ENCODE measurements at places on chromosomes 5 and 9.

DNA sequence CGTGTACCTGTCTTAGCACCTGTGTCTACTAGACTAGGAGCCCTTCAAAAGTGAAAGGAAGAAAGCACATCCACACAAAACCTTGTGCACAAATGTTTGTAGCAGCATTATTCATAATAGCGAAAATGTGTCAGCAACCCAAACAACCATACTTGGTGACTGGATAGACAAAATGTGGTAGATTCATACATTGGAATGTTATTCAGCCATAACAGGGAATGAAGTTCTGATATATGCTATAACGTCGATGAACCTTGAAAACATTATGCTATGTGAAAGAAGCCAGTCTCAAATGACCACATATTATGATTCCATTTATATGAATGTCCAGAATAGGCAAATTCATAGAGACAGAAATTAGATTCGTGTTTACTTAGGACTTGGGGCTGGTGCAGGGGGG, 57.8 kb upstream of the LARP1 start:
- no peak for DNase-seq

DNA sequence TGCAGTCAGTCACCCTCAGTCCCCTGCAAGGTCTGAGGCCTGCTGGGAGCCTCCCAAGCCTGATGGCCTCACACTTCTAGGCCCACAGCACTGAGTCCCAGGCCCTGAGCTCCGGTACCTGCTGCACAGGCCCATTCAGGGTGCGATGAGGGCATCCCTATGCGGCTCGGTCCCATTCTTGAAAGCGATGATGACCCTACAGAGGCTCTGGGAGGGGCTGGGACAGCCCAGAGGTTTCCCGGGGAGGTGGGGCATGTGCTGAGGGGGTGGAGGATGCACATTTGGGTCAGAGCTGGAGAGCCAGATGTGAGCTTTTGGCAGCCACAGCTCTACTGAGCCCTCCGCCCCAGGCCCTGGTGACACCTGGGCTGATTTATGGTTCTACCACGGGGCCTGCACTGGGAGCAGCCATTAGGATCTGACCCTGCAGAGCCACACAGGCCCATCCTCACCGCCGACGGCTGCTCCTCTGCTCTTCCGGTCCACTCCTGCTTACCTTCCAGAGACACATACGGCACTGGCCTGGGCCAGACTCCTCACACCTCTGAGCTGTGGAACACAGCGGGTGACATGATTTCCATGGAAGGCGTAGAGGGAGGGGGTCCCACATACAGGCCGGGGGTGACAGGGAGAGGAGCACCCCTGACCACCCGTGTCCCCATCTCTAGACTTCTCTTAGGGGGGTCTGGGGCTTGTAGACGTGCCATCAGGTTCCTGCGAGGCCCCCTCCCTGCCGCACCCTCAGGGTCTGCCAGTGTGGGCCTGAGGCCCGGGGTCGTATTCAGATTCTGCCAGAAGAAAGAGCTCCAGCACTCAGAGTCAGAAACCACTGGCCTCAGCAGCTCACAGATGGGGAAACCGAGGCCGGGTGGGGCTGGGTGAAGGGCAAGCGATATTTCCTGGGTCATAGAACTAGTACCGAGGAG, 53.4 kb downstream of the COL23A1 start:
- no peak for DNase-seq

DNA sequence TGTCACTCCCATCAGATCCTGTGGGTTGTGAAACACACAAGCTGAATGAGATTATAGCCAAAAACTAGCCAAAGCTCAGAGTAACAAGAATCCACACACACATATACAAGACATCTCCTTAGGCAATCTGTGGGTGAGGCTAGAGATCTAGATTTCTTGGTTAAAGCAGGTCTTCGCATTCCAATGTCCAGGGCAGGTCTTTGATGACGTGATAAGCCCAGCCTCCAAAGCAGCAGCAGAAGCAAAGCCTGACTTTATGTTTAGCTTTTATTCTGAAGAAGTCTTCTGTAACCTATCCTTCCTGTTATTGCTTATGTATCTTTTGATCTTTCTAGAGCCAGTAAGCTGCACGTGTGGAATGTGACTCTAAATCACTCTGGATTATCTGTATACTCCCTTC, 199.1 kb upstream of the SLC30A5 start:
- no peak for DNase-seq

- peak; percentile 77 for DNase-seq
Observed at GRCh38 chr9:16386007-16386826, 484.3 kb downstream of the BNC2 start.

GRCh38 chr9:117403848-117404247, 11.0 kb downstream of the ASTN2 start:
- no peak for DNase-seq

GRCh38 chr5:134206627-134207160, 19.2 kb downstream of the PPP2CA start:
- no peak for DNase-seq

DNA sequence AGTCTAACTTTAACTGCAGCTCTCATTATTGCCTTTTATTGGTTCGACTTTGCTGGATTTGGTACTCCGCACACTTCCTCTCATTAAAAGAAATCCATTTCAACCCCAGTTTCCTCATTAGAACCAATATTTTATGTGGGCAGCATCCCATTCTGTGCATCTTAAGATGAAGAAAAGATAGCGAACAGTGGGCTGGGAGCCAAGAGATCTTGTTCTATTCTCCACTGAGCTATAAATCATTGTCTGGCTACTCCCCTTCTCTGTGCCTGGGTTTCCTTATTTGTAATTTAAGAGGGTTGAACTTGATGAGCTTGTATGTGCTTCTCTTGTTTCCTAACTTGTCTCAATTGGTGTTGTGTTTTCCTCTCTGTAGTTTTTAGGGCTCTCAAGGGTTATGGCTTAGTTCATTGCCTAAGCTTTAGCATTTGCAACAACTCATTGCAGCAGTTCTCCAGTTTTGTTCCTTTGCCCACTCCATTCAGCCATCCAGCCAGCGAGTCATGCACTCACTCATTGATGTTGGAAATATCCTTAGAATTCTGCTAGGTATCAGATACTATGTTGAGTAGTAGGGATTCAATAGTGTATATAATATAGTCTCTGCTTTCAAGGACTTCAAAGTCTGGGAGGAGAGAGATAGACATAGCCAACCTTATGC, 273.3 kb upstream of the TNC start:
- no peak for DNase-seq

DNA sequence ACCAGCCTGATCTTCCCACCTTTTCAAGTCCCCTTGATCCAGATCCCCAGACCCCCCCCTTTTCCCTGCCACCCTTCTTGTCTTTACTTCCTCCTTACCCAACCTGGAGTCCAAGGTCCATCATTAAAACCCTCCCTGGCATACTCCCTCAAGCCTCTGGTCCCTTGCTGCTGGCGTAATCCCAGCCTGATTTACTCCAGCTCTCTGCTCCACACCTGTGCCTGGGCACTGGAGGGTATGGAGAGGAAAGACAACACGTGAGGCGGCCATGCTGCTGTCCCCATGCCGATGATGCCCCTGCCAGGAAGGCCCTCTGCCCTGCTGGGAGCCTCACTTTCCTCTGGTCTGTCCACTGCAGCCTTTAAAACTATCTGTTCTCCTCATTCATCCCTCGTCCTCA, 5.1 kb downstream of the B4GALT7 start:
- no peak for DNase-seq

DNA sequence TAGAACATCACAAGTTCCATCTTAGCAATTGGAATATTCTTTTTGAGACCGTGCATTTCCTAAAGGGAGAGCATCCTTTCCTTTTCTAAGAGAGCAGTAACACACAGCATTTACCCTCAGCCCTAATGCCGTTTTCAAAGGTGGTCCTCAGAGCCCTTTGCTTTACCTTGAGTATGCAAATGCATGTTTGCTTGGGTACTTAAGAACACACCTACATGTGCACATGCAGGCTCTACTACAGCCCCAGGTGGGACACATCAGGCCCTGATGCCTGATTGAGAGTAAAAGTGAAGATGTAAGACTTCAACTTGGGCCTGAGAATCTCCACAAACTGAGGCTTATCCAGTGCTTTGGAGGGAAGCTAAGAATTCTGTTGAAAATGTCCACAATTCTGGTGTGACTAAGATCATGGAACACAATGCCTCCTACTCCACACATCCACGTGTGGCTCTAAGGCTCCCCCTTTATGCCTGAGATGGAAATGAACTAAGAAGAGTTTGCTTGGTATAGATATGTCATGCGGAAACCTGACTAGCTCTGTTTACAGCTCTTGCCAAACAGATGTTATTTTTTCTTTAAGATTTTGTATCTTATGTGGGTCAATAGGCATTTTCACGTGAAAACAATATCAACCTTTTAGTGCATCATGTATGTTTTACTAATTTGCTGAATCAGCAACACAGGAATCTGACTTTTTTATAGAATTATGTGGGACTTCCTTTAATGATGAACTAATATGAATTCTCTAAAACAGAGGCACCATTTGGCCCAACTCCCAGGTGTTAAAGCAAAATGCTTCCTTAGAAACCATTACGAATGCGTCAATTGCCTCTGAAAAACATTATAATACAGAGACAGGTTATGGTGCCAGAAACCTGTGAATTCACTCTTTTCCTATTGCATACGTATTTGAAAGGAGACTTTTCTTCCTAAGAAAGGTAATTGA, 48.9 kb upstream of the SLC2A8 start:
- DNase-seq = peak; percentile 20

DNA sequence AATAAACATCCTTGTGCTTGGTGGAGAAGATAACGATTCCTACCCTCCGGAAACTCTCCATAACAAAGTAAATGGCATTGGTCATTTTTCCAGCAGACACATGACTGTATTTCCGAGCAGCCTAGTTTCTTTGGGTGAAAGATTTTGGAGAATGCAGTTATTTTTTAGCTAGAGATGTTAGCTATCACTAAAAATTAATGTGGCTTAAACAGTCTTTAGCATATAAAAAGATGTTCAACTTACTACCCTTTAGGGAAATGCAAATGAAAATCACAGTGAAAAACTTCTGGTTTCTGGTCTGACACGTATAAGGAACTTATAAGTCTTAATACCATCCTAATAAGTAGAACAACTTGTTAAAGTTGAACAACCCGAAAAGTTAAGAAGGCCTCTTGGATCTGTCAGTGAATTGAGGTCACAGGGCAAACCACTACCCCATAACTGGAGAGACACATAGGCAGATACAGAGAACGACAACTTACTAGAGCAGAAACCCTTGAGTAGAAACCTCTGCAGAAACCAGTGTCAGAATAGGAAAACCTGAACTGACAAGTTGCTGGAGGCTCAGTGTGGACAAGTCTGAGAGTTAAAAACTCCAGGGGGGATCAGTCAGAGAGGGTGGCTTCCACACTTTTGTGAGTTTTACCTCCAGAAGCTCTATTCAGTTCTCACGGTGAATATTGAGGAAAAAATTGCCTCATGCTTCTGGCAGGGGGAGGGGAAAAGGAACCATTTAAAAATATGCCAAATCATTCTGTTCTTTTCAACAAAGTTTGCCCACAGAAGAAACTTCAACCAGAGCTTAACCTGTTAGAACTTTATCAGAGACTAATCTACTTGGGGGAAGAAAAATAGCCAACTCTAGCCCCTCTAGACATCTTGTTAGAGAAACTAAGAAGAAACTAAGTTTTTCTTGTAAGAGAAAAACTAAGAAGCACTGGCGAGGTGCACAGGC, 325.2 kb upstream of the RPS23 start:
- no peak for DNase-seq

GRCh38 chr9:111668026-111668573, 6.7 kb downstream of the GNG10 start:
- DNase-seq = no peak

GRCh38 chr9:92385477-92385876, 18.9 kb downstream of the OGN start:
- DNase-seq = no peak

- DNase-seq = no peak
Observed at GRCh38 chr9:77834898-77835488, 186.9 kb upstream of the GNA14 start.

DNA sequence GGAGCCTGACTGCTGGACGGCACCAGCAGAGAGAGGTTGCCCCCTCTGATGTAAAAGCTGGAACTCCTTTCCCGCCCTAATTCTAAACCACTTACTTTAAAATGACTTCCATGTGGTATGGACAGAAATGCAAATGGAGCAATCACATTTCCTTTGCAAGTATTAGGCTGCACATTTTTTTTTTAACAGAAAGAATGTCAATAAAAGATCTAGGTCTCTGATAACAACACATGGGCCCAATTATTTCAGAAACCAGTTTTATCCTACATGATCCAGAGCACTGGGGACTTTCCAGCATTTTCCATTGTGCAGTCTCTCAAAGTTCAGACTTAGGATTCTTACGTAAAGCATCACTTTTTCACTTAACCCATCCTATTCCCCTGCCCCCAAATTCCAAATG, 203.7 kb downstream of the NXNL2 start:
- DNase-seq = peak; percentile 89

GRCh38 chr9:93305497-93306020, 121.6 kb downstream of the WNK2 start:
- no peak for DNase-seq

DNA sequence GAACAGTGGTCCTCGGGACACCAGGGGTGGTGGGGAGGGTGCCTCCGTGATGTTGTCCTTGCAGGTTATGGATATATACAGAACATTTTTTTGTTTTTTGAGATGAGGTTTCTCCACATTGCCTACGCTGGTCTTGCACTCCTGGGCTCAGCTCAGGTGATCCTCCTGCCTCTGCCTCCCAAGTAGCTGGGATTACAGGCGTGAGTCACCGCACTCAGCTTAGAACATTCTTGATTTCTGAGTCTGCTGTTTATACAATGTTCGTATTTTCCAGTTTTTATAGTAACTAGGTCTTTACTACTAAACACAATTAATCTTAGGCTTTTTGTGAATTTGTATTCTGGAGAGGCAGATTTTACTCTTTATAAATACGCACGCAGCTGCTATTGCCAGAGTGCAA, 6.0 kb downstream of the PMPCA start:
- no peak for DNase-seq

DNA sequence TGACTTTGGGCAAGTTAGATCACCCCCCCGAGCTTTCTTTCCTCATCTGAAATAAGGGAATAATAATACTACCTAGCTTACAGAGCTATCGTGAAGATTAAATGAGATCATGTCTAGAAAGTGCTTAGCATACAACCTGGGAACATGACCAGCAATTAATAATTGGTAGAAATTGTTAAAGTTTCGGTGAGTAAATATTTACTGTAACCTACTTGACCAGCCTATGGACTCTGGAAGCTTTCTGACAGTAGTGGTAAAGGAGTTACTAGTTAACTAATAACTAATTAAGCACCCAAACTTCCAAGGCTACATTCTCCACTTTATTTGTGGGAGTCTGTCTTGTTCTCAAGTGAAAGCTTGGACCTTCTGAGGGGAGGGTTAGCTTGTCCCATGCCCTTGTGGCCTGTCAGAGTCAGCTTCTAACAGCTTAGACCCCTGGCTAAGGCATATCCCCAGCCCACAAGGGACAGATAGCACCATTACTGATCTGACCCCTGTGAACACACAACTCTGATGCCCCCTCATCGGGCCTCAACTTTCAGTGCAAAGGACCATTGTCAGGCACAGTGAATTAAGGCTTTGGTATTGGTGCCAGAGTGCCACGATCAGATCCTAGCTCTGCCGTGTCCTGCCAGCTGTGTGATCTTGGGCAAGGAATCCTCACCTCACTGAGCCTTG, 58.7 kb upstream of the SAP30L start:
- DNase-seq = no peak

Data from fibroblast of skin of left quadriceps (primary cell).